Airway epithelial cell (primary cell): ENCODE measurements at places on chromosomes 16 and 17. TPM values are rescaled to one million over a fixed set of nuclear protein-coding genes. Genes with fewer than 3 reads are reported as not detected.

Gene CCDC200
- not detected in 2 replicates for total RNA-seq

Gene KRTAP4-9
- not detected in 2 replicates for total RNA-seq

Gene ERN2
- 0.28 and 0.49 TPM in 2 replicates for total RNA-seq

Gene KCNH4
- not detected in 2 replicates for total RNA-seq

Gene PLXDC1
- total RNA-seq: 0.21 TPM in 1 of 2 replicates, not detected in the other

Gene IL4R
- 95.1 and 96.6 TPM in 2 replicates for total RNA-seq

Gene CDH13
- 25.1 and 28.4 TPM in 2 replicates for total RNA-seq

Gene LCAT
- 3.4 and 7.1 TPM in 2 replicates for total RNA-seq

Gene RAB11FIP4
- 13.2 and 15.6 TPM in 2 replicates for total RNA-seq

Gene MPV17L
- total RNA-seq: 0.35 and 0.60 TPM in 2 replicates

Gene ALOX12
- 2.5 and 3.1 TPM in 2 replicates for total RNA-seq

Gene CPHXL2
- not detected in 2 replicates for total RNA-seq

Gene CYTH1
- 31.5 and 41.9 TPM in 2 replicates for total RNA-seq

Gene SEPTIN12
- total RNA-seq: not detected in 2 replicates

Gene SEC14L5
- 0.07 and 0.09 TPM in 2 replicates for total RNA-seq

Gene PYDC1
- not detected in 2 replicates for total RNA-seq

Gene MPP2
- total RNA-seq: 1.3 and 1.8 TPM in 2 replicates

Gene SPATA22
- total RNA-seq: not detected in 2 replicates
